ENCODE measurements at places on chromosomes 6 and 20.

GRCh38 chr6:89582669-89583325 is 55.8 kb downstream of the LYRM2 start:
- no peak for DNase-seq

DNA sequence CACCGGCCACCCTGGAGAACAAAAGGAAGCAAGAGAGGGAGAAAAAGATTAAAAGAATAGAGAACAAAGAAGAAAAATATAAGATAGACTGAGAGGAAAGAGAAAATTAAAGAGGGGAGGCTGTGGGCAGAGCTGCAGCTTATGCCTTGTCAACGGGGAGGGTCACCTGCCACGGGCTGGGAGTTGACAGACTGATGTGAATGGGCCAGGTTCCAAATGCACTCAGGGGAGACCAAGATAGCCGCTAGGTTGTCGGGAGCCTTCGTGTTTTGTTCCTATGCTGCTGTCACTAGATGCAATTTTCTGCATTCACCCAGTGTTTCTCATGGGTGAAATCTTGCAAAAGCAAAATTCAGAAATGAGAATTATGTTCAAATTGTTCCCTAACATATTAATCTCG is 119.6 kb upstream of the MTHFD1L start:
- no peak for DNase-seq

DNA sequence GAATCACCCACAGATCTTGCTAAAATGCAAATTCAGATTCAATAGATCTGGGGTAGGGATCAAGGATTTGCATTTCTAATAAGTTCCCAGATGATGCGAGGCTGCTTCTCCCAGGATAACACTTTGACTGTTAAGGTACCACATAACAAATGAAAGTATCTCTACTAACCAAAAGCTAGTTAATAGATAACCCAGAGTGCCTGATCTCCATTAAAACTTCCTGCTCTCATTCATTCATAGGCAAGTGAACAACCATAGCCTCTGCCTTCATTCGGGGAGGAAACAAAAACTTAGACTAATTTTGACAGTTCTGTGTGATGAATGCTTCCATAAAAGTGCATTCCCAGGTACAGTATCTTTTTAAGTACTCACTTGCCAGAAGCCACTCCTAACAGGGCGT is 265.6 kb upstream of the BTBD3 start:
- no peak for DNase-seq

GRCh38 chr6:7731294-7731693 is 5.4 kb downstream of the BMP6 start:
- DNase-seq = no peak

DNA sequence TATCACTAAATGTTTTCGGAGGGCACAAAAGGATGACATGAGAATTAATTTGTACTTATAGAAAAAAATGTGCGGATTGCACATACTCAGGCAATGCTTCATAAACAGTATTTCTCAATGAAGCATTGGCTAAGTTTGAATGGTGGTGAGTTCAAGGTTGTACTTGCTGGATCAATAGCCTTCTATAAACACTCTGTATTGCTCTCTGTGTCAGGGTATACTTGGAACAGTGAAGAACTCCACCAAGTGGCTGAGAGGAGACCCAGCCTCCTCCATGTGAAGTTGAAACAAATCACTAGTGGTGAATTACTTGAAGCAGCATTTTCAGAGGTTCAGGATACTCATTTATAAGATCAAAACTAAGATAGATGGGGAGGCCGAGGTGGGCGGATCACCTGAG is 360.6 kb downstream of the RIMS1 start:
- no peak for DNase-seq

DNA sequence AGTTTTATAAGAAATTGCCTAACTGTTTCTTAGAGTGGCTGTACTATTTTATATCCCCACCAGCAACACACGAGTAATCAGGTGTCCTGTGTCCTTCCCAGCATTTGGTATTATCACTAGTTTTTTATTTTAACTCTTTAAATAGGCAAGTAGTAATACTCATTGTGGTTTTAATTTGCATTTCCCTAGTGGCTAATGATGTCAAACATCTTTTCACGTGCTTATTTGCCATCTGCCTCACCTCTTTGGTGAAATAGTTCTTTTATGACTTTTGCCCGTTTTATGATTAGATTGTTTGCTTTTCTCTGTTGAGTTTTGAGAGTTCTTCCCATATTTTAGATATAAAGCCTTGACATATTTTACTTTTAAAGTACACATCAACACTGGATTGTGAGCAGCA is 57.8 kb downstream of the GCLC start:
- no peak for DNase-seq

DNA sequence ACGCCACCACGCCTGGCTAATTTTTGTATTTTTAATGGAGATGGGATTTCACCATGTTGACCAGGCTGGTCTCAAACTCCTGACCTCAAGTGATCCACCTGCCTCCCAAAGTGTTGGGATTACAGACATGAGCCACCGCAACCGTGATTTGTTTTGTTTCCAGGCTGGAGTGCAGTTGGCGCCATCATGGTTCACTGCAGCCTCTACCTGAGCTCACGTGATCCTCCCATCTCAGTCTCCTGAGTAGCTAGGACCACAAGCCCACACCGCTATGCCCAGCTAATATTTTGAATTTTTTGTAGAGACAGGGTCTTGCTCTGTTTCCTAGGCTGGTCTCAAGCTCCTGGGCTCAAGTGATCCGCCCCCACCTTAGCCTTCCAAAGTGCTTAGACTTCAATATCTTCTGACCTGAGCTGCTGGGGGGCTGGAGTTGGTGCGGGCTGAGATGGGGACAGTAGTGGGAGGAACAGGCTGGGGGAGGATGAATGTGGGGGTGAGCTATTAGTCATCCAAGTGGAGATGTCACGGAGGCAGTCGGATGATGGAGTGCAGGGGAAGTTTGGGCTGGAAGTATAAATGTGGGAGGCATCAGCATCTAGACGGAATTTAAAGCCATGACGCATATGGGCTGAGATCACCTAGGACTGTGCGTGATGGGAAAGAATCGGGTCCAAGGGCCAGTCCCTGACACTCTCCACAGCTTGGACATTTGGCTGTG is 23.1 kb upstream of the ZMYND8 start:
- DNase-seq = no peak

DNA sequence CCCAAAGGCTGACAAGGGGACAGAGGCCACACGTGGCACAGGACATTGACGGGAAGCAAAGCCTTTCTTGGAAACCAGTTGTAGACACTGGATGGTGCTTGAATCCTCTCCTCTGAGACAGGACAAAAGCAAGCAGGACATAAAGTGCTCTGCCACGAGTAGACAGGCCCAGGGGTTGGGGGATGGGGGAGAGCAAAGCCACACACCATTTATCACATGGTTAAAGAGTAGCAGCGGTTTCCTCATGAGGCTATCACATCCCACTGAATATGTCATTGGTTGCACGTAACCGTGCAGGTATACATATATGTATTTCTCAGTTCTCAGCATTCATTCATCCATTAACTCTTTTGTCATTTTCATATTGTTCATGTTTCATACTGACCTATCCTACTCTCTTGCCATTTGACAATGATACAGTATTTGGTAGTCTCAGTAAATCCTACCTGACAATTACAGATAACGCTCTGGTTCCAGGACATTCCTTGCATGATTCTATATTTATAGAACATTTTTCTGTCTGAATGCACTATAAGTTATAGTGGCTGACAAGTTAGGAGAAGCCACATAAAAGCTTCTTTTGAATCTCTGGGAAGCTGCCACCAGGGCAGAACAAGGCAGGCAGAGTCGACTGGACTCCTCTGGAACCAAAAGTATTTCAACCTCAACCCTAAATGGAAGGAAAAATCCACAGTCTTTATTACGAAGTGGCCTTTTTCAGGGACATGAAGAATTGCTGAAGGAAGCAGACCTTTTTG is 23.5 kb downstream of the METTL24 start:
- no peak for DNase-seq

- no peak for DNase-seq
Observed at GRCh38 chr6:104428184-104428583, 431.5 kb downstream of the HACE1 start.

DNA sequence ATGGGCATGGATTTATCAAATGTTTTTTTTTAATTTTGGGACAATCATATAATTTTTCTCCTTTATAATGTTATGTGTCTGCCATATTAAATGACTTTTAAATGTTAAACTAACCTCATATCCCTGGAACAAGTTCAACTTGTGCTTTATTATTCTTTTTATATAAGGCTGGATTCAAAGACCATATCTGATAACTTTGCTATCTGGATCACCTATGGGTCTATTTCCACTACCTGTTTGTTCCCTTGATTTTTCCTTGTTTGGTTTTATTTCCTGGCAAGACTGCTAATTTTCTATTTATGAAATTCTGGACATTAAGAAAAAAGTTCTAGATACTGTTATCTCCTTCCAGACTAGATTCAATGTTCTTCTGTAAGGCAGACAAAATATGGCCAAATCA is 58.8 kb downstream of the TXNDC5 start:
- no peak for DNase-seq

DNA sequence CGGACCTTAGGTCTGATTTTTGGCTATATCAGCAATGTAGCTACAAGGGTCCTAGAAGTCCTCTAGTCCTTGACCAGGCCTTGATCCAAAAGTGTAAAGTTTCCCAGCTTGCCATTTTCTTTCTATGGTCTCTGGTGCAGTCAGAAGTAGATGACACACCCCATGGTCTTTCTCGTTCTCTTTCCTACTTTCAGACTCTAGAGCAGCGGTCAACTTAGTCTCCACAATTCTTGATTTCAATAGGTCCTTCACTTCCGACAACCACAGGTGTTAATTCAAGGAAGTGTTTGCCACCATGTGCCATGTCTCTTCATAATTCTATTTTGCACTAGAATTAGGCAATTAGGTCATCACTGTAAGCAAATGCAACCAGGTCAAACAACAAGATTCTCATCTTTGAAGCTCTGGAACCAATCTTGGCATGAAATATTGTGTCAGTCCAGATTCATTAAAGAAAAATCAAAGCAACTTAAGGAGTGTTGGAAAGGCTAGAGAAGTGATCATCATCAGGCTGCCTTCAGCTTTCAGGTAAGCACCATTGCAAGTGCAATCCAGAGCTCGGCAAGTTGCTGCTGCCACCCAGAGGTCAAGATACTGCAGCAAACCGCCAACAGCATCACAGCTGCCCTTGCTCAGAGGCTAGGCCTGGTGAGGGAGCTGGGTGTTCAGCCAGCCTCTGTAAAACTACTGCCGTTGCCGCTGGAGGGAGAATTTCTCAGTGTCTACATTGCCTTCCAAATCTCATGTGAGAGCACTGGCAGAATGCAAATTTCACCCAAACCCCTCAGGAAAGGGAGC is 5.6 kb upstream of the SYNE1 start:
- DNase-seq = no peak

- DNase-seq = no peak
Observed at GRCh38 chr20:481167-481566, 18.8 kb upstream of the TBC1D20 start.

DNA sequence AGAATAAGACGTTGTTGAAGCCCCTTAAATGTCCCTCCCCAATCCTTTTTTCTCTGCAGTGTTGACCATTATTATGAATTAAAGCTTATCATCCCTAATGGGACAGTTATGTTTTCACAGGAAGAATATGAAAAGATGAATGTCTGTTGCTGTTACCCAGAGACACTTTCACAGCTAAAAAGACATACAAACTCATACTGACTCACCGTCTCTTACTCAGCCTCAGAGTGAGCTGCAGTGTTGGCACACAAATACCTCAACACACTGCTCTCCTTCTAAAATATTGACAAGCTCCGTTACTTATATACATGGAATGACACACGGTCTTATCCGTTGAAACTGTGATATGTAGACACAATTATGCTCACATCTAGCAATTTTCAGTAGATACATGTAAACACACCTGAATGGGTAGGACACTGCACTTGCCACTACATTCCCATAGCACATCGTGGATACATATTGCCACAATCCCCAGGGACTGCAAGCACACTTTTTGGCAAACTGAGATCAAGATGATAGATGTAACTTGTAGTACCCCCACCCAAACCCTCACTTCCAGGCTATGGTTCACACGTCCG is 9.6 kb upstream of the SAPCD1 start:
- DNase-seq = no peak

- DNase-seq = no peak
Observed at GRCh38 chr6:170287371-170287876, 3.5 kb downstream of the DLL1 start.

GRCh38 chr6:163338671-163339405 is 75.7 kb upstream of the QKI start:
- no peak for DNase-seq
